ENCODE measurements at places on chromosomes 6 and 20. TPM values are rescaled to one million over a fixed set of nuclear protein-coding genes. Genes with fewer than 3 reads are reported as not detected.
A peak's percentile ranks its signal among the peaks of the same experiment; 100 is the strongest.

GRCh38 chr6:158481690-158482473 is 78.0 kb upstream of the TMEM181 start:
- peak; percentile 93 for DNase-seq

- DNase-seq: no peak
Observed at GRCh38 chr6:121544691-121545090, 109.2 kb downstream of the GJA1 start.

GRCh38 chr6:36733300-36733699 is 35.7 kb downstream of the RAB44 start:
- no peak for DNase-seq

DNA sequence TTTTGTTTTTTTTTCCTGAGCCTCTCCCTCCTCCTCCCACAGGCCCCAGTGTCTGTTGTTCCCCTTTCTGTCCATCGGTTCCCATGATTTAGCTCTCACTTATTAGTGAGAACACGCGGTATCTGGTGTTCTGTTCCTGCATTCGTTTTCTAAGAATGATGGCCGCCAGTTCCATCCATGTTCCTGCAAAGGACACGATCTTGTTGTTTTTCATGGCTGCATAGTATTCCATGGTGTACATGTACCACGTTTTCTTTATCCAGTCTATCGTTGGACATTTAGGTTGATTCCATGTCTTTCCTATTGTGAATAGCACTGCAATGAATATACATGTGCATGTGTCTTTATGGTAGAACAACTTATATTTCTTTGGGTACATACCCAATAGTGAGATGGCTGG is 105.6 kb upstream of the NUP153 start:
- DNase-seq: no peak

GRCh38 chr20:13291157-13291556 is 70.1 kb downstream of the ISM1 start:
- DNase-seq: no peak

DNA sequence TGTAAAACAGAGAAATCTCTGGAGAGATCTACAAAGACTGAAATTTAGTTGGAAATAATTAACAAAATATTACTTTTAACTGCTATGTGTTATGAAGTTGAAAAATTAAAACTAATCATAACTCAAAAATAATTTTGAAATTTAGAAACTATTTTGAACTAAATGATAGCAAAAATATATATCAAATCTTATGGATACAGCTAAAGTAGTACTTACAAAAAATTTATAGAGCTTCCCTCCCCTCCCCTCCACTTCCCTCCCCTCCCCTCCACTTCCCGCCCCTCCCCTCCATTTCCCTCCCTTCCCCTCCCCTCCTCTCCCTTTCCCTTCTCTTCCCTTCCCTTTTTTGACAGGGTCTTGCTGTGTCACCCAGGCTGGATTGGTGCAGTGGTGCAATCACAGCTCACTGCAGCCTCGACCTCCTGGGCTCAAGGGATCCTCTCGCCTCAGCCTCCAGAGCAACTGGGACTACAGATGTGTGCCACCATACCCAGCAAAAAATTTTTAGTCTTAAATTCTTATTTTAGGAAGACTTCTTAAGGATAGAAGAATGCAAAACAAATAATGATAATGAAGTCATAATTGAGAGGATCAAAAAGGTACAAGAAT is 87.2 kb upstream of the RGS17 start:
- DNase-seq: no peak

DNA sequence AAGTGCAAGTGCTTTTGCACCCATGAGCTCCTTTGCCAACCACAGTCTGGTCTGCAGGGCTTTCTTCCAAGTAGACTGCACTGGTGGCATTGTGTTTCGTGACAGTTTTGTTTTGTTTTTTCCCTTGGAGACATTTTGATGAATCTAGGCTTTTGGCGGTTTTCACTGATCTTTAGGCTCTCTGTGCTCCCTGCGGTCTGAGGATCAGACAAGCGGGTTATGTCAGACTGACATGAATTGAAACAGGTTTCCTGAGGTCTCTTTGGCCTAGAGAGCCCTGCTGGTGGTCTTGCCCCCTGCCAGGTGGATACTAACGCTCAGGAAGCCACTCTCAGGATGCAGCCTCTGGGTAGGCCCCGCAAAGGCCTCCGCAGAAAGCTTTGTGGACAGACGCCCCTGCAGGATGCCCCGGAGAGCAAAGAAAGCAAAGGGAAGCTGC is 555.4 kb upstream of the AGPAT4 start:
- no peak for DNase-seq

DNA sequence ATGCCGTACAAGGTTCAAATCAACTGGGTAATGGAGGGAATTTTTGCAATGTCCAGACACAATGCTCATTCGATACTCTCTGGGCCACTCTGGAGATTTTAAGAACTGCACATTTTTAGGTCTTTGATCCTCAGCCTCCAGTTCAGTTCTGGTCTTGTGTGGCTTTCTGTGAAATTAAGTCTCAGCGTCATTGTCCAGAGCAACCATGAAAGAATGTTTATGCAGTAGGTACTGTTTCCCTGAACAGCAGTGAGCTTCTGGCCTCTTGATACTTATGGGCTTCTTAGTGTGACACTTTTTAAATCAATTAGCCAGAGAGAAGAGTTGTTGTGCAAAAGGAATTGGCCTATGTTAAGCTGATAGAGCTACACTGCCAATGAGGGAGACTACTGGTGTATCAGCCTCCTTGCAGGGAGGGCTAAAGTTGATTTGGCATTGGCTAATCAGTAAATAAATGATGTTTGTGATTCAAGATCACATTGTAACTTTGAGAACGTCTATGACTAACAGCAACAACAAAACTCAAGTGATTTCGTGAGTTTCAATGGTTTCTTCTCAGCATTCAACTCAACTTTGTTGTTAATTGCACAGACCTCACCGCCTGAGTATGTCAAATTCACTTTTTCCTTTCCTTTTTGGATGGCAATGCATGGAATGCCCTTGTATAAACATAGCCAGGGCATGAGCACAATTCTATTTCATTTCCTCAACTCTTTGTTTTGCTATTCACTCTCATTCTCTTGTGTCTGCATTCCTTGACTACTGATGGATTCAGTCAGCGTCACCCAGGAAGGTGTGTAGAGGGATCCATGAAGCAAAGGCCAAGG is 85.1 kb downstream of the GJA1 start:
- peak; percentile 69 for DNase-seq

- DNase-seq: no peak
Observed at GRCh38 chr20:14896569-14896968, 559.2 kb upstream of the FLRT3 start.

DNA sequence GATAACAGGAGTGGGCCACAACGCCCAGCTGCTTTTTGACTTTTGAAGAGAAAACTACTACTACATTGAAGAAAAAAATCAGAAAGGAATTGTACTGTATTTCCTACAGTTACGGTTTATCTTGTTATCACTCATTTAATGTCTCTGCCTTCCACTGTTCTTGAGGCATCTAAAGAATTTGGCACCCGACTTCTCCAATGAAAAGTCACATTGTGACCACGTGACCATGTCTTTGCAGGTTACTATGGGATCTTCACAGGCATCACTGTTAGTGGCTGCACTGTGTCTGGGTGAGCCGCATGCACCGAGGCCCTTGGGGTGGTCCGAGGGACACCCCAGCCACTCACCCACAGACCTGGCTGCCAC is 26.8 kb downstream of the RRBP1 start:
- no peak for DNase-seq

DNA sequence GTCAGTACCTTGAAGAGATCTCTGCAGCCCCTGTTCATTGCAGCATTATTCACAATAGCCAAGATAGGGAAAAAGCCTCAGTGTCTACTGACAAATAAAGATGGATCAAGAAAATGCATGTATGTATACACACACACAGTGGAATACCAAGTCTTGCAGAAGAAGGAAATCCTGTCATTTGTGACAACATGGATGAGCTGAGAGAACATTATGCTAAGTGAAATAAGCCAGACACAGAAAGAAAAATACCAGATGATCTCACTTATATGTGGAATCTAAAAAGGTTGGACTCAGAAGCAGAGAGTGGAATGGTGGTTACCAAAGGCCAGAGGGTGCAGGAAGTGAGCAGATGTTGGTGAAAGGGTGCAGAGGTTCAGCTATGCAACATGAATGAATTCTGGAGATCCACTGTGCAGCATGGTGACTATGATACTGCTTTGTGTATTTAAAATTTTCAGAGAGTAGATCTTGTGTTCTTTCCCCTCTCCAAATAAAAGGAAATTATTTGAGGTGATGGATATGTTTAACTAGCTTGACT is 11.0 kb upstream of the SLC22A1 start:
- DNase-seq: no peak

GRCh38 chr6:103870970-103871369 is 988.7 kb downstream of the HACE1 start:
- no peak for DNase-seq

DNA sequence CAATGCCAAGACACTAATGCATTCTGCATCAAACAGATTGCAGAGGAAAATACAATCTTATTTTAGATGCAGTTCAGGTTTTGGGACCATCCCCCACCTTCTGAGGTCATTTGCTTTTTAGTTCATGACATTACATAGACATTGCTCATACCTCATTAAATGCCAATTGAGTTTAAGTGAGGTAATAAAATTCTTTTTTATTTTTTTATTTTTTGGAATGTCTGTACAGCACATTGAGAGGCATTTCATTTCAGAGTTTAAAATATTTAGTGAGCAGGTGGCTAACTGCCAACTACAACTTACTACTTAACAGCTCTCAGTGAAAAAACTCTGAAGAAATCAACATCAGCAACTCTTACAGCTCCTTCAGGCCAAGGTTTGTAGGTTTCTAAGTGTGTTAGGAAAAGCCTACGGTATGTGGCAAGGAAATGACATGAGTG is 482.2 kb upstream of the RNF217 start:
- DNase-seq: peak; percentile 41

DNA sequence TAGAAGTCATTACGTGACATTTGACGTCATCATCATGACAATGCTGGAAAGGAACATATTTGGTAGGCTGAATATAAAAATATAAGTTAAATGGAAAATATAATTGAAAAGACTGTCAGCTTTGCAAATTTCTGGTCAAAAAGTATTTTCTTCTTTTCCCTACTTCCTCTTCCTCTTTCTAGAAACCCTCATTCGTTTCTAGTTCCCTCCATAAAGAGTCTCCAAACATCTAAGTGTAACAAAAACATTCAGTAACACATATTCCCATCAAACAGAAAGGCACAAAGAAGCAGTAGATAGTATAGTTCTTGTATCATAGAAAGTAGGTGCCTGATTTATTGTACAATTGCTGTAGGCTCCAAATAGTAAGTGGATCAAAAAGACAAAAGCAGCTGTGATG is 150.8 kb upstream of the FAM83B start:
- no peak for DNase-seq

DNA sequence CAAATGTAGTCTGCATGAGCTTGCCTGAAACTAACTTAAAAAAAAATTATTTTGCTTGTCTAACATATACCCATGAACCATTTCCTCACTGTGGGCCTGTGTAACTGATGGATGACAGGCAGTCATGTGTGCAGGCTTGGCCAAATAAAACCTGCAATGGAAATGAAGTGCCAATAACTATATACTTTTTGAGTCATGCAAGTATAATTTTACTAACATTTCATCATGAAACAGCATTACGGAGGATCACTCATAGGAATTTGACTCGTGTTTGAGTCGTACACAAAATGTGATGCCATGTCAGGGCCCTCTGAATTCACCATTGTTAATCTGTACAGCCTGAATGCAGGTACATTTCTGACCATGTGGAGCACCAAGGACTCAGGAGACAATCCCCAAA is 46.6 kb downstream of the HDDC2 start:
- peak; percentile 32 for DNase-seq

ZNF318 gene
- total RNA-seq: 11.9 TPM

C20orf141 gene
- not detected for total RNA-seq

DNA sequence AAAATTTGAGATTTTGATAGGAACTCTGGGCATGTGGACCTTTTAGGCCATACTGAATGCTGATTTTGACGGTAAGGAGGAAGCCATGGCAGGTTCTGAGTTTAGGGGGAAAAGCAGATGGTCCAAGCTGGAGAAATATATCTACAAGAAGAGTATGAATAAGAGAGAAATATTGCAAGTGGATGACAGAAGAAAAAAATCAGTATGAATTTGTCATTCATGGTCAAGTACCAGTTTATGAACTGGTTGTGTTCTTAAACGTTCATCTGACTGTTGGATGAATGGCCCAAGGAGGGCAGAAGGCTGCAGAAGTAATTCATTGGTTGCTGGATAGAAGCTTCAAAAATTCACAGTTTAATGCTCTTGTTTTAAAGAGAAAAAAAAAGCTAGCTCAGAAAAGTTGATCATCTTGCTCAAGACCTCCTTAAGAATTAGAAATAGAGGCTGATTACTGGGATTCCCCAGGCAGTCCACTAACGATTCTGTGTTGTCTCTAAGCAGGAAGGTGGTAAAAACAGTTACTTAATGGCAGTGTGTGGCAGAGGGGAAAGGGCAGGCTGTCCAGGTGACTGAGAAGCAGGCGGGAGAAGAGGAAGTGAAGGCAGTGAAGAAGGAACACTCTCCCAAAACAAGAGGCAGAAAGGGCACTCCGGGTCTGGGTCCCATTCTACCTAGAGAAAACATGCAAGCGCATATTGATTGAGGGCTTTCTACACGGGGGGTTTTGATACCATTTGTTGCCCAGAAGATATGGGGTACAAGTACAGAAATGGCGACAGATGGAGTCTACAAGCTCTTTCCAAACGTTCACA is 2.0 kb upstream of the DUSP22 start:
- no peak for DNase-seq

ZC2HC1B gene
- not detected for total RNA-seq

BNIP5 gene
- total RNA-seq: not detected

- DNase-seq: peak; percentile 68
Observed at GRCh38 chr6:37868447-37868825, 48.9 kb downstream of the ZFAND3 start.

DNA sequence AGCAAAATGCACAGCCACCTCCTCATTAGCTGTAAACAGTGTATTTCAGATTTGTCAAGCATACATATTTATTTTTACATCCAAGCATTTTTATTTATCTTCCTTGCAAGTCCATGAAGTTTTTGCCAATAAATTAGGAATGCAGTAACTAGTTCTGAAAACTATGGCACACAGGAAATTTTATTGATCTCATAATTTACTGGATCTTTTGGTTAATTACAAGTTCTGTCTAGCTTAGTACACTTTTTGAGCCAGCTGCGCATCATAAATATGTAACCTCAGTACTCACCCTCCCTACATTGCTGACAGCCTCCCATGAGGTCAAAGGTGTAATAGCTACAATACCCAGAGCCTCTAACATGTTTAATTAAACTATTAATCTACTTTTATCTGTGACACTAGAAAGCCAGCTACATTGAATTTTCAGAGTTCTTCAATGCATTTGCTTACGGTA is 898.2 kb downstream of the KIF16B start:
- no peak for DNase-seq

- DNase-seq: no peak
Observed at GRCh38 chr20:58880441-58880840, 27.9 kb downstream of the GNAS start.

DNA sequence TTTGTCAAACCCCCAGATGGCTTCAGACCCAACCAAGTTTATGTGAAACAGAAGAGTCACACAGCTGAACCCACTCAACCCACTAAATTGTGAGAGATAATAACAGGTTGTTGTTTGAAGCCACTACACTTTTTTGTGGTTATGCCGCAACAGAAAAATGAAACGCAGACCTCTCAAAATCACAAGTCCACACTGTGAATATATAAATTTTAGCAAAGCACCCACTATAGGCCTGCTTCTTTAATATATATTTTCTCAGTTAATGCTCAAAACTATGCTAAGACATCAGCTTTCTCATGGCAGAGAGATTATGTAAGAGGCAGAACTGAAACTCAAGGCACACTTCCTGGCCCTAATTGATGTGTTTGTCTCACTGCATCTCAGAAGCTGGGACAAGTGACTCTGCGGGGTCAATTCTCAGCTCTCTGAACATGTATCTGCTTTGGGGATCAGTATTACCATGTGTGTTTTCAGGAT is 27.7 kb downstream of the MAP3K5 start:
- DNase-seq: no peak

All from LHCN-M2 (cell line).